Inflammatory macrophage treated with lipopolysaccharide for 4 hours (primary cell): ENCODE measurements at places on chromosomes 11 and 22.

DNA sequence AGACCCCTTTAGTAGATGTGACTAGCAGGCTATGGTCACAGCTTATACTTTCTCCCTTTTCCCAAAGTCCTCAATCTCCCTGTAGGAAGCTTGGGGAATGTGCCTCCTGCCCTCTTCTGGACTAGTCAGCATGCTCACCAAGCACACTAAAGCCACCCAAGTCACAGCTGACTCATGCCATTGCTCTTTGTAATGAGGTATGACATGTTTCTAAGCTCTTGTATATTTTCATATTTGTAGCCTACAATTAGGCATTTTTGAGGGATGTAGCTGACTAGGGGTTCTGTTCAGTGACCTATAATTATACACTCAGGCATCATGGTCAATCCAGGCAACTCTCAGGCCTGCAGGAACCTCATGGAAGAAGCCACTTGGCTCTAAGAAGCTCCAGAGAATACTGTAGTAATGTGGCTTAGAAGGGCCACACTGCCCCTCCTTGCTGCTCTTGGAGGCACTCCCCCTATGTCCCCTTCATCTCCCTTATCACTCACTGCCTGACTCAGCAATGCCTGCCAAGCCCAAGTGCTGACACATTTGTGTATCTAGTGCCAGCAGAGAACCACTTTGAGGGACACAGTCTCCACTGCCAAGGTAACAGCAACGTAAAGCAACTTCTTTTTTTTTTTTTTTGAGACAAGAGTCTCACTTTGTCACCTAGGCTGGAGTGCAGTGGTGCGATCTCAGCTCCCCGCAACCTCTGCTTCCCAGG is 86.2 kb downstream of the RPL27A start:
- peak; percentile 10 for DNase-seq

- no peak for DNase-seq
These were observed 22.8 kb downstream of the SYN3 start for GRCh38 chr22:33035272-33035863.

DNA sequence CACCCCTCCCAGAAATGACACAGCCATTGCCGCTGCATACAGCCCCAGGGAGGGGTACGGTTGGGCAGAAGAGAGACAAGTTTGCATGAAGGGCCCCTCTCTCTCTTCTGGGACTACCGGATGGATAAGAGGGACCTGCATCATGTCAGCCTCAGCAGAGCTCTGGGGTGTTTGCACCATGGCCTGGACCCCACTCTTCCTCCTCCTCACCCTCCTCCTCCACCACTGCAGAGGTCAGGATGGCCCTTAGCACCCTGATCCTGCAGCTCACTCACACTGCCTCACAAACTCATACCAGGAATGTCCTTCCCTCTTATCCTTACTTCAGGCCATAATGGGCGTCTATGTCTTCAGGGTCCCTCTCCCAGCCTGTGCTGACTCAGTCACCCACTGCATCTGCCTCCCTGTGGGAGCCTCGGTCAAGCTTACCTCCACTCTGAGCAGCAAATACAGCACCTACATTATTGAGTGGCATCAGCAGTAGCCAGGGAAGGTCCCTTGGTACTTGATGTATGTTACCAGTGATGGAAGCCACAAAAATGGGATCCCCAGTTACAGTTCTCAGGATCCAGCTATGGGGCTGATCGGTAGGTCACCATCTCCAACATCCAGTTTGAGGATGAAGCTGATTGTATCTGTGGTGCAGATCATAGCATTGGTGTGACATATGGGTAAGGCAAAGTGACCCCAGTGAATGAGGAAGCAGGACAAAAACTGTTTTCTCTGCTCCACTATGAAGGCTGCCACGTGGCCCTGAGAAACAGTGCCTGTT is 62.2 kb upstream of the VPREB1 start:
- DNase-seq, result no peak

DNA sequence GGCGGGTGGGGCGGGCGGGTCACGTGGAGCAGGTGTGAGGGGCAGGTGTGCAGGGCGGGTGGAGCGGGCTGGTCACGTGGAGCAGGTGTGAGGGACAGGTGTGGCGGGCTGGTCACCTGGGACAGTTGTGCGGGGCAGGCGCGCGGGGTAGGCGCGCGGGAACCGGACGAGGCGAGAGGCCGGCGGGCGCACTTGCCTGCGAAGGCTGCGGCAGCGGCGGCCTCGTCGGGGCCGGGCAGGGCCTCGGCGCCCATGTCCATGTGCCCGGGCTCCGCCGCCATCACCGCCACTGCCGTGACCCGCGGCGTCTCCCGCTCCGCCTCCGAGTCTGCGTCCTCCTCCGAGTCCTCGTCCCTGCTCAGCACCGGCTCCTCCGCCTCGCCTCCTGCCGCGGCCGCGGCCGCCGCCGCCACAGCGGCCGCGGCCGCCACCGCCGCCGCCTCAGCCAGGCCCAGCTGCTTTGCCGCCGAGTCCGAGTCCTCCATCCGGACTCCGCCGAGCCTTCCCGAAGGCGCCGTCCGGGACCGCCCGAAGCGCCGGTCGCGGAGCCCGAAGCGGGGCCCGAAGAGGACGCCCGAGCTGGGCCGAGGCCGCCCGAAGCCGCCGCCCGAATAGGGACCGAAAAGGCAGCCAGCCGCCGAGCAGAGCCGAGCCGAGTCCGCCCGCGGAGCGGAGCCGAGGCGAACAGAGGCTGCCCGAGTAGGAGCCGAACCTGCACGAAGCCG is at the start of gene DEAF1:
Gene DEAF1, minus strand, starts transcription at position 660 of the 725 bp plus-strand sequence. Its CDS starts 175 bp downstream, at position 485.
- peak; percentile 99 for DNase-seq

- peak; percentile 81 for DNase-seq
These were observed 28.8 kb downstream of the TBC1D22A start for GRCh38 chr22:46791201-46791731.

DNA sequence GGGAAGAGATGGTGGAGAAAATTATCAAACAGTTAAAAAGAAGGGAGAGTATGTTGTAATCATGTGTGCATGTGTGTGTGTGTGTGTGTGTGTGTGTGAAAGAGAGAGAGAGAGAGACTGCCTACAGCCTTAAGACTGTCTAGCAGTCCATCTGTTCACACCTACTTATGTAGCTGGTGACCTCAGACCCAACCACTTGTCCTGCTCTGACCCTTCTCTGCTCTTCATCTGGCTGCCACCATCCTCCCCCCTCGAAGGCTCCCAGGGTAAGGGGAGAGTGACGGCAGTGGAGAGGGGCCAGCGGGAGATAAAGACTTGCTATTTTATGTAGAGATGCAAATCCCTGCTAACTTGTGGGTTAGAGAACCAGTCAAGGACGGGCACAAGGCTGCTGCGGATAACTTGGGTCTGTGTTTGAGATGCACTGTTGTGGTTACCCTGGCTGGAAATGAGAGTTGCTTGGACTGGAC is 24.9 kb upstream of the GRAMD1B start:
- DNase-seq, result no peak

- peak; percentile 14 for DNase-seq
These were observed 39.7 kb upstream of the AKIP1 start for GRCh38 chr11:8871171-8871775.

GRCh38 chr22:17777005-17777716 is 2.9 kb upstream of the BID start:
- peak; percentile 91 for DNase-seq

GRCh38 chr11:121790430-121790829 is 325.6 kb downstream of the BLID start:
- DNase-seq, result no peak
